ENCODE measurements at places on chromosomes 1 and 21.

GRCh38 chr21:27548486-27548885 lies 581.6 kb upstream of the ADAMTS5 start:
- DNase-seq = no peak

DNA sequence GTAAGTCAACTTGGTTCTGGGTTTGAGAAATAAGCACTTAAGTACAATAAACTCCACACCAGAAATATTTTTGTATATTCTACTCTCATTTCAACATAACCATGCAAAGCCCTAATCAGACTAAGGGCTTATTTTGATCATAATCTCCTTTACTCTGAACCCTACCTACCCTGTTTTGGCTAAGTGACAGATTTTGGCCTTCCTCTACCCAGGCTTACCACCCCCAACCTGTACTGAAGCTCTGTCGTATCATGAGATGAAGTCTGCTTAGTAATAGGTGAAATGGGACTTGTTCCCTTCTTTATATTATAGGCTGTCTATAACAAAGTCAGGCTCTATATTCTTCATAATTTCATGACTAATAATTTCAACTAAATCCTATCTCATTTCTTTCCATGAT lies 135.5 kb downstream of the RERE start:
- no peak for DNase-seq

DNA sequence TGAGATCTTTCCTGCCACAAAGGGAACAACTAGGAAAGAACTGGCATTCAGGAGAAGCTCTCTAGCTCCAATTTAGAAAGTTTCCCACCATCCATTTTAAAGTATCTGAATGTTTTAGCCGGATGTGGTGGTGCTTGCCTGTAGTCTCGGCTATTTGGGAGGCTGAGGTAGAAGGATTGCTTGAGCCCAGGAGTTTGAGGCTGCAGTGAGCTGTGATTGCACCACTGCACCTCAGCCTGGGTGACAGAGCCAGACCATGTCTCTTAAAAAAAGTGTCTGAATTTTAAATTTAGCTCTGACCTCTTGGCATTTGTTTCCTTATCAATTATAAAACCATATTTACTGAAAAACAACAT lies 67.2 kb downstream of the RPAP2 start:
- no peak for DNase-seq

- DNase-seq = no peak
Measured at GRCh38 chr1:102595106-102595505, 513.2 kb downstream of the COL11A1 start.

GRCh38 chr1:108125312-108126138 lies 74.6 kb downstream of the SLC25A24 start:
- DNase-seq = peak; percentile 71

- DNase-seq = no peak
Measured at GRCh38 chr1:179190861-179191260, 38.6 kb downstream of the ABL2 start.

- no peak for DNase-seq
Measured at GRCh38 chr21:34027721-34028461, 45.5 kb upstream of the MRPS6 start.

GRCh38 chr21:39575775-39576174 lies 37.0 kb upstream of the B3GALT5 start:
- no peak for DNase-seq

DNA sequence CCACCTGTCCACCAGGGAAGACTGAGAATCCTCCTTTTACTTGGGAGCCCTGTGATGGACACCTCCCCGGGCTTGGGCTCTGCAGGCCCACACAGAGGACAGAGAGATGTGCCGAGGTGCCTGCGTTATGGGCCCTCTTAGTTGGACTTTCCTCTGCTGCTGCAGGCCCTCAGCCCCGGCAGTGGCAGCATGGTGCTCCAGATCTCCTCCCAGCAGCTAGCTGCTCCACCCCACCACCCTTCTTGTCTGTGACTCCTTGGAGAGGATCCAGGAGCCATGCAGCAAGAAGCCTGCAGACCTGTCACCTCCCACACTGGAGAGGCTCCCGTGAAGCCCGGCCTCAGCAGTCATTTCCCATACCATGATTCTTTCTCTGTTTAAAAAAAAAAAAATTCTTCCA lies 27.4 kb downstream of the PHGDH start:
- no peak for DNase-seq

DNA sequence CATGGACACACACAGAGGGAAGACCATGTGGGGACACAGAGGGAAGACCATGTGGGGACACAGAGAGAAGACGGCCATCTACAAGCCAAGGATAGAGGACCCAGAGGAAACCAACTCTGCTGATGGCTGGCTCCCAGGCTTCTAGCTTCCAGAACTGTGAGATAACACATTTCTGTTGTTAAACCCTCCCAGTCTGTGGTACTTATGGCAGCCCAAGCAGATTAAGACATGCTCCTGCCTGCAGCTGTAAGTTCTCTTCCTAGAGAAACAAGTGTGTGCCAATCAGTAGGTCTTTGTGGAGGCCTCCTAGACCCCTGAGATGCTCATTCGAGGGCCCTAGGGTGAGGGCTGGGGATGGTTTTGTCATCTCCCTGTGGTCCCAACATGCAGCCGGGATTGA lies 2.7 kb downstream of the AGT start:
- no peak for DNase-seq

- DNase-seq = no peak
Measured at GRCh38 chr1:227058321-227058751, 118.2 kb downstream of the COQ8A start.

DNA sequence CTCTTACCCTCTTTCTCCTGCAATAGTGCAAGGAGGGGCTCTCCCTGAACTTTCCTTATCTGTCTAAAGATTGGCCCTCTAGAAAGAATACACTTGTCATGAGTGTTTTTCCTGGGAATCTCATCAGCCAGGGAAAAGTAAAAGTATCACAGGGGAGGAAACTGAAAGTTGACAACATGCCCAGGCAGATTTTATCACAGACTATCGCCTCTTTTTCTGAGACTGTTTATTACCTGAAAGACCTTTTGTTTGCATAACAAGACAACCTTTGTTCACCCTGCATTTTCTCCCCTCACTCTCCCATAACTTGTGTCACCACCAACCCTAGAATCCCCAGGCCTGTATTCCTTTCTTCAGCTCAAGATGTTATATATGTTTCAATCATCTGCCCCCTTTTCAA lies 794.7 kb upstream of the ADAMTS5 start:
- no peak for DNase-seq

- no peak for DNase-seq
Measured at GRCh38 chr1:41236781-41237180, 5.3 kb downstream of the SCMH1 start.

DNA sequence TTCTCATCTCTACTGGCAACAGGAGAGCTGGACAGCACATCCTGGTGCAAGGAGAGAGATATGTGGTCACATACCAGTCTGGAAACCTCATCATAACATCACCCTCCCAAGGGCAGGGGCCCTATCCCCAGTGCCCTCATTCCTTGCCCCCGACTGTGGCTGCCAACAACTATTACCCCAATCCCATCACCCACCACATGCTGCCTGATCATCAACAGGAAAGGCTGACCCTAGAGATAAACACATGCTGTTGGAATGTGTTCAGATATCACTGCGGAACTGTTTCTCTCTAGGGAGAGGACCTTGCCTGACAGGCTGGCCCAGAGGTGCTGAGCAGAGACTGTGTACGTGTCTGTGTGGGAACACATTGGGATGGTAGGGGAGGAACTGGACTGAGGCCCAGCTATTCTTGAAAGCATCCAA lies 4.5 kb upstream of the INKA2 start:
- DNase-seq = no peak

DNA sequence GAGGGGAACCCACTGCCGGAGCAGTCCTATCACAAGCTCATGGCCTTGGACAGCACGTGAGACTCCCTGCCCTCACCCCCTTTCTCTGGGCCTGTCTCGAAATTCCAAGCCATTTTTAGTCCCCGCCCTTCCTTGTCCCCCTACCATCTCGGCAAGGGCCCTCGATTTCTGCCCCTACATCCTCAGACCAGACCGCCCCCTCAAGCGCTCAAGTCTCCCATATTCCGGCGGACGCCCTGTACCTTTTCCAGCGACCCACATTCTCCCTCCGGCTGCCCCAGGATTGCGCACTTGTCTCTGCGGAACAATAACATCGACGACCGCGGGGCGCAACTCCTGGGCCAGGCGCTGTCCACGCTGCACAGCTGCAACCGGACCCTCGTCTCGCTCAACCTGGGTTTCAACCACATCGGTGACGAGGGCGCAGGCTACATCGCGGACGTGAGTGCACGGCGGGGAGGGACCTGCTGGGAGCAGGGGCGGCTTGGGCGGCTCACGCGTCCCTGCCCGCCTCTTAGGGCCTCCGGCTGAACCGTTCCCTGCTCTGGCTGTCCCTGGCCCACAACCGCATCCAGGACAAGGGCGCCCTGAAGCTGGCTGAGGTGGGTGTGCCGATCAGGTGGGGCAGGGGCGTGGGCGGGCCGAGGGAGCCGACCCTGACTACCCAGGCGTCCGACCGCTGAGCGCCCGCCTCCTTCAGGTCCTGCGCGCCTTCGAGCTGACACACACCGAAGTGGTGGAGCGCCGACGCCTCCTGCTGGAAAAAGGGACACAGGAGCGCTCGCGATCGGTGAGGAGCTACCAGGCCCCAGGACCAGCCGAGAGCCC lies 7.0 kb downstream of the LRRC71 start:
- peak; percentile 65 for DNase-seq

GRCh38 chr1:41014871-41015270 lies 6.7 kb downstream of the SLFNL1 start:
- DNase-seq = no peak

DNA sequence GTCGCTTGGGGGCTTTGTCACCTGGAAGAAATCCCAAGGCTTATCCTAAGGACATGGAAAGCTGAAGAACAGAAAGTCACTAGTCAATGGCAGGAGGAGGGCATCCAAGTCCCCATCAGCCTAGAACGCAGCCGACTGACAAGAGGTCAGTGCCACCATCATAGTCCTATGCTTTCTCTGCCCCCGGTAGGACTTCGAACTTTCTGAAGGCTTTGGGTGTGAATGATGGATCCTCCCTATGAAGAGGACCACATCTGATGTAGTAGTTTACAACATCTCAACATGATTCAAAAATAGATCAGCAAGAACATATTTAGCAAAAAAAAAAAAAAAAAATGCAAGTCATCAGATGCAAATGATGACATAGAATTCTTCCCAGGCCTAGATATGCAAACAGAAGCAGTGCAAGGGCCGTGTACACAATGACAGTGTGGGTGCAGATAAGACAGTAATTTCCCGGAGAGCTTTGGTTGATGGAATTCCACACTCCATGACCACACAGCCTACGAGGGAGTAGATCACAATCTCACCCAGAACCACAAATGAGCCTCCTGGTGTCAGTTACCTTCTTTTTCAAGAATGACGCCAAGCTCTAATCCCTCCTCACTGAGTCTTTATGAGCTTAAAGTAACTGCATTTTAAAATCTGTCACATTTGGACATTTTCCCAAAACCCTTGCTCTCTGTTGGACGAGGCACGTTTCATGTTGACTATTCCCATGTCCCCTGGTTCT lies 88.2 kb downstream of the PSMG1 start:
- DNase-seq = no peak

DNA sequence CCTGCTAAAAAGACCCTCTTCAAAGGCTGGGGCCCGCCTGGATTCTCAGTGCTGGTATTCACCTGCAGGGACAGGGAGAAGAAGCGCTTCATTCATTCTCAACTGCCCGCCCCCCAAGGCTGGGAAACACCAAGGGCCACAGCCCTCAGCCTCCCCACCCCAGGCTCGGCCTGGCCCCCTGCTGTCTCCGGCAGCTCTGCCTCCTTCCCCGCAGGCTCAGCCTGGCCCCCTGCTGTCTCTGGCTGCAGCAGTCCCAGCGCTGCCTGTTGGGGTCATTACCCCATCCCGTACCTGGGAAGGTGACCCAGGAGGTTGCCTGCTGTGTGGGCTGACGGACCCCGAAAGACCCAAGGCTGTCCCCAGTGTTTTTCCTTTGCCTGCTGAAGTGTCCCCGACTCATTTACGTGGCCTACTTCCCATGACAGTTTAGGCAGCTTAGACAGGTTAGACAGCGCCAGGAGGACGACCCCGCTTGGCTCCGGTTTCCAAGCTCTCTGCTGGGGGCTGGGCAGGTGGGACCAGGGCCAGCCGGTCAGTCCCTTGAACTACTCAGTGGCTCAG lies 22.9 kb upstream of the CLSTN1 start:
- DNase-seq = no peak

GRCh38 chr1:235286667-235287066 lies 41.3 kb downstream of the ARID4B start:
- DNase-seq = no peak

GRCh38 chr1:31549809-31550620 lies 26.3 kb upstream of the TINAGL1 start:
- DNase-seq = peak; percentile 39

DNA sequence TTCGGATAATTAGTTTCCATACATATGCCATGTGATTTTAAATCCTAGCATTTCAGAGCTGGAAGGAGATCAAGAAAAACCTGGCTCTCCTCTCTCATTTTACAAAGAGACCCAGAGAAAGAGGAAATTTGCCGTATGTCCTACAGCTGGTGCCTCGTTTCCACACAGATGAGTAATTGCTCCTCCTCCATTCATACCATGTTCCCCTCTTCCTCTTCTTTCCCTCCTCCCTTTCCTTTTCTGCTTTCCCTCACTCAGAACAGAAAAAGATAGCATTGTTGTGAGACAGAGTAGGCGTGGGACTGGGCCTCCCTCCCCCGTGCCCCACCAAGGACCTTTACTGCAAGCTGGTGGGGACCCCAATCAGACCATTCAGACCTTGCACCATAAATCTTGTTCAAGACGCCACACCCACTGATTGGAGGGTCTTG lies 13.7 kb upstream of the SLC44A3 start:
- DNase-seq = no peak

DNA sequence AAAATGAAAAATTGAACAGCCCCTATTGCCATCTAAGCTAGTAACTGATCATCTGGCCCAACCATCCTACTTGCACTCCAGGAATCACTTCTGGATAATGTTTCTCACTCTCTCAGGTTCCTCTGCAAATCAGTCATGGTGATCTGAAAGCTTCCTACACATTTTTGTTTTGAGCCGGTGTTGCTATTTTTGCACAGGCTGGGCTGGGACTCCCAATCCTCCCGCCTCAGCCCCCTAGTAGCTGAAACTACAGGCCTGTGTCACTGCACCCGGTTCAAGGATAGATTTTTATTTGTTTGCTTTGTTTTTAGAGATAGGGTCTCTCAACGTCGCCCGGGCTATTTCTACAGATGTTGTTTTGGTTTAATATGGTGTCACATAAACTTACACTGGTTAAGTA lies 40.5 kb upstream of the HMCN1 start:
- DNase-seq = no peak

Data from GM10248 (cell line).